Stimulated activated memory B cell treated with anti-CD40 and anti-IgM and Interleukin-4, amounts not matched to agents 10 μg/mL and 1 μg/mL and 100 μg/mL, for 72 hours (primary cell): ENCODE measurements at places on chromosomes 7 and 10.

GRCh38 chr7:25906003-25906402 is 246.0 kb upstream of the NFE2L3 start:
- ATAC-seq, result no peak

DNA sequence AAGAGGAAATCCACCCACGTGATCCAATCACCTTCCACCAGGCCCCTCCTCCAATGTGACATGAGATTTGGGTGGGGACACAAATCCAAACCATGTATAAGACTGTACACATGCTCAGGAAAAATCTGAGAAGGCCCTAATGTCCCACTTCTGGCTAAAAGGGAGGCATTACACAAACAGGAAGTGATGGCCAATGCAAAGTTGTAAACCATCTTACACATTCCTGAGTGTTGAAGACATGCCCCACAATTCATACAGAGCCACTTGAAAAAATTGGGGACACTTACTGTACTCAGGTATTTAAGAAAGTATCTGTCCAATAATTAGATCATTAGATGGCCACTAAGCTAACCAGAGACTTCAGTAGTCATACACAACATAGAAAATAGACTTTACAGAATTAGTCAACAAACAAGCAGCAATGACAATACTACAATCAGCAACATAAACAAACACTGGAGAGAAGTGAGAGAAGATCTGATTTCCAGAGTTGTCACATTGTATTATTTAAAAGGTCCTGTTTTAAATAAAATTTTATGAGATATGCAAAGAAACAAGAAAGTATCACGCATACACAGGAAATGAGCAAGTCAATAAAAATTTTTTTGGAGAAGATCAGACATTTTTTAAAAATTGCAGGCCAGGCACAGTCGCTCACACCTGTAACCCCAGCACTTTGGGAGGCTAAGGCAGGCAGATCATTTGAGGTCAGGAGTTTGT is 143.3 kb downstream of the DGKI start:
- ATAC-seq, result no peak

DNA sequence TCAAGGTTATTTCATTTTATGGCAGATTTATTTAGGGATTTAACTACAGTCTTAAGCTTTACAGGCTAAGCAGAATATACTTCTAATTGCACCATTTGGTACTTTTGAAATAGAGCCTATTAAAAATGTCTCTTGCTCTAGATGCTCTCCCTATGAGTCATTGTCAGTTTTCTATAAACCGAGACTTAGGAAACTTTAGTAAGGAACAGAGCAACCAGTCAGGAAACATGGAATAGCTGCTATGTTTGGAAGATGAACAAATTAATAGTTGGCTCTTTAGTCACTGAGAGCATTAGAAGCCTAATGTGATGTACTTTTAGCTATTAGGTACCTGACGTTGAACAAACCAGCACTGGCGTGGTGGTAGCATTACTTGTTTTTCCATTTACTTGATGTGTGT is 35.3 kb downstream of the INPP5F start:
- ATAC-seq, result no peak

- no peak for ATAC-seq
These were observed 77.0 kb downstream of the SNX13 start for GRCh38 chr7:17863095-17863808.

DNA sequence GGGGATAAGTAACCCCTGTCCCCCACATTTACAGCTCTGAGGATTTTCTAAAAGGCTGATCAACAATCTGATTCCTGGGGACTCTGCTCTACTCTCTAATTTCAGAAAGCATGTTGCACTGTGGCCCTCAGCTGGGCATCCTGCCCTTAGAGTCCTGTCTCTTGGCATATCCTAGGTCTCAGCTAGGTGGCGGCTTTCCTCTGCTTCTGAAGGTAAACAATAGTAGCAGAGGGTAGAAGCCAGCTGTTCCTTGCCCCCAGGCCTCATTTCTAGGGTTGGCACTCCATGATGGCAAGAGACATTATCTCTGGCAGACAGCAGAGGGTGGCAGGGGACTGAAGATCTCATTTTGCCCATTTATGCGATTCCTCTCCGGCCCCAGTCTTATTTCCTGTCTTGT is 77.0 kb downstream of the ADCYAP1R1 start:
- no peak for ATAC-seq

- no peak for ATAC-seq
These were observed 323.0 kb upstream of the PODXL start for GRCh38 chr7:131879424-131879823.

DNA sequence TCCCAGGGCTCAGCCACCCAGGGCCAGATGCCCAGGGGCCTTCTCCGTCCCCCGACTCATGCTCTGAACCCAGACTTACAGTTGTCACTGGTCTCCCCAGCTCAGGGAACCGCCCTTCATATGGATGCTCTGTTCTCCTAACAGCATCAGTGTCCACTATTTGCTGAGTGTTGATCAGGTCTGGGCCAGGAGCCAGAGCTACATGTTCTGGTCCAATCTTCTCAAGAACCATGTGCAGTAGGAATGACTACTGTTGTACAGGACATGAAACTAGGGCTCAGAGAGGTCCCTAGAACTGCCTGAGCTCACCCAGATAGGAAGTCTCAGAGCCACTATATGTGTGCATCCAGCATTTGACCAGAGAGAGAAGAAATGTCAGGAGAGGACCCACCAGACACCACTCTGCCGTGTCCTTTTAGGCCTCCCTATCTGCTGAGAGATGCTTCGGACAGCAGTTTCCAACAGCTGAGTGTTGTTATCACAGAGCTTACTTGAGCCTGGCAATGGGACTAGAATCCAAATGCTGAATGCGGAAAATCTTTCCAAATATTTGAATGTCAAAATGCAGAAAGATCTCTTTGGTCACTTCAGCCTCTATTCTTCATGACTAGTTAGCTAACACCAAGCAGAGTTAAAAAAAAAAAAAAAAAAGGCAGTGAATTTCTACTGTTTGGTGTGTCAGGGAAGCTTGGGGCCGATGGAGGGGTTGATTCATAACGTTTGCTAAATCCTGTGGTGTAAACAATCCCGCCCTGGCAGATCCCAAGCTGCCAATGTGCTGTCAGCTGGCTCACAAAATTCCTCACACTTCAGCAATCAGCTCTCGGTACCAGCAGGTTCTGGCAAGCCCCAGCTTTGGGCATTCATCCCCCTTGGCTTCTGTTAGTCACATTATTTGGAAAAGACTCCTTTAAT is 246.1 kb downstream of the TNS3 start:
- no peak for ATAC-seq

- no peak for ATAC-seq
These were observed 138.0 kb downstream of the ADCY1 start for GRCh38 chr7:45712057-45712689.

DNA sequence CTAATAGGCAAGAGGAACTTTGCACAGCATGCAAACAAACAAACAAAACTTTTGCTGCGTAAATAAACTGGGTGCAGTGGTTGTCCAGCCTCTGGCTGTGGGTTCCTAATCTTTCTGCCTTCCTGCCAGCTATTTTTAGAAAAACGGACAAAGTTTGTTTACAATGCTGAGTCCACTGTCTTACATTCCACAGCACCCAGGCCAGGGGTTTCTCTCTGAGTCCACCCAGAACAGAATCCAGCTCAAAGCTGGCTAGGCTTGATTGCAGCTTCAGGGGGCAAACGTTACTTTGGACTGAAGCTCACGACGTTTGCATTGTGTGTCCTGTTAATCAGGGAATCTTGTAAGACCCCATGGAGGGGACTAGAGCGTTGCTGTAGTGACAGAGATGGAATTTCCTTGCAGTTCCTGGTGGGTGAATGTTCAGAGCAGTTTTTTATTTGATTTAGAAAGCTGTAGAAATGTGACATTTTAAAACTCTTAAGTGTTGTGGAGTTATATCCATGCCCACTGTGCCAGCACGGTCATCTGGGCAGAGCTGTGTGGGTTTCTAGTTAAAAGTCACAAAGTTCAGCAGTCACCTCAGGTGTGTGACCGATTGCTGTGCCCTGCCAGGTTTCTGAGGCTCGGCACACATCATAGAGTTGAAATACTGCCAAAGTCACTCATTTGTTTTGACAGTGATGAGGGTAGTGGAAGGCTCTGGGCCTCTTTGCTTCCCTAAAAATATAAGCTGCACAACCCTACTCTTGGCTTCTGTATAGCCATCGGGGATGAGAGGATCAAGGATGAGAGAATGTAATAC is 247.0 kb downstream of the STK31 start:
- no peak for ATAC-seq

DNA sequence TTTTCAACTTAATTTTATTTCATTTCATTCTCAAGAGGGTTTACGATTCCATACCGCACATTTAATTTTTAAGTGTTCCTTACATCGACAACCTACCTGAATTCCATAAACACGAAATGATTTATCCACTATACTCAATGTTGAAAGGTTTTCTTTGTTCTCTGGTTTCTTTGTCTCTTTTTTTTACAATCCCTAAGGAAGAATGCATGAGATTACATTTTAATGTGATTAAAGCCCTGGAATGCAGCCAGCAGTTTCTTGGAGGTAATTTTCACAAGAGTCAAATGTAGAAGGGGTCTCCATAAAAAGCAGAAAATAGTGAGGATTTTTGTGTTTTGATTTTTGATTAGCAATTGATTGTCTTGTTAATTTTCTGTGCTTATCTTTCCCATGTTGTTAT is 59.2 kb upstream of the ADCY1 start:
- no peak for ATAC-seq

DNA sequence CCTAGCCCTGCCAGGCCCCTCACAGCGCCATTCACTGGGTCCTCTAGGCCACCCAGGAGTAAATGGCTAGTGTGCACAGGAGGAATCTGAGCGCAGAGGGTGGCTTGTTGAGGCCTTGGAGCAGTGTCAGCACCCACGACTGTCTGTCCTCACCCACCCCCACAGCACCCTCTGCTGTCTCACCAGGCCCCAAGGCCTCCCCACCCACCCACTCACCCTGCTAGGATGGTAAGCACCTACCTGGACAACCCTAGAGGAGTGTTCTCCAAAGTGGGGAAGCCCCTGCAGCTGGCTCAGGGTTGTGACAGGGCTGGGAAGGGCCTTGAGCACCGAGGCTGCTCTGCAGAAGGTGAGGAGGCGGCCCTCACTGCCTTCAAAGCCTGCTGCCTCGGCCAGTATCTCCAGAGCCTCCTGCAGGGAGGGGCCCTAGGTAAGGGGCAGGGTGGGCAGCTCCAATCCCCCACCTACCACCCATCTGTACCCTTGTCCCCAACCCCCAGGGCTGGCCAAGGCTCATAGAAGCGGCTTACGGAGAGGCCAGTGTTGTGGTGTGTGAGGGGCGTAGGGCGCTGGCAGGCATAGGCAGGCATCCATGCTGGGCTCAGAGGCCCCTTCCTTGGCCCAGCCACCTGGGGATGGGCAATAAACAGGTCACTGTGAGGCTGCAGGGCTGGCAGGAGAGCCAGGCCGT is 2.9 kb downstream of the POLM start:
- no peak for ATAC-seq

- no peak for ATAC-seq
These were observed 292.4 kb upstream of the AKR1E2 start for GRCh38 chr10:4533621-4534020.

DNA sequence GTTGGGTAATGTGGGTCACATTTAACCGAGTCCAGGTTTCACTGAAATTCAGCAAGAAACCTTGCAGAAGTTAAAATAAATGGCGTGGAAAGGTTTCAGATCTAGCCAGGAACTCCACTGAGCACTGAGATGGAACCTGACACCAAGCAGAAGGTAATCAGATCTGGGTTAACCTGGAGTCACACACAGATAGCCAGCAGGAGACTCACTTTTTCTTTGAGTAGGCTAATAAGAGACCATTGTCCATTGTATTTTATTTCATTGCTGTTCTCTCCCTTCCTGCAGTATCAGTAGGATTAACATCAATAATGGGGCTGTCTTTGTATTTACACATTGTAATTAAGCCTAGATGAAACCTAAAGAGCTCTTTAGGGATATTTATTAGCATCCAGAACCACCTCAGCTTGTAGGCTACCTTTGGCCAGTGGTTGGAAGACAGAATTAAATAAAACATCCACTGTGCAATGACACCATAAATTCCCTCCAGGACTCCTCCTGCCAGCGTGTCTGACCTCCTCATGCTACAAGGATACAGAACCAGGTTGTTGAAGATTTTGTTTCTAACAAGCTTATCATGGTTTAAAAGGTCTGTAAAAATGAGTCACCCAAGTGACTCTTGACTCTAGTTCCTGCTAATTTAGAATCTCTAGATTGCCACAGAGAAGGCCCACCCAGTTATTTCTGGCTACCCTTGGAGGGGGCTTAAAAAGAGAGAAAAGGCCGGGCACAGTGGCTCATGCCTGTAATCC is 151.1 kb downstream of the SORCS1 start:
- no peak for ATAC-seq
